Ureter (tissue), 1 donor: ENCODE measurements at places on chromosomes 7 and 10.

DNA sequence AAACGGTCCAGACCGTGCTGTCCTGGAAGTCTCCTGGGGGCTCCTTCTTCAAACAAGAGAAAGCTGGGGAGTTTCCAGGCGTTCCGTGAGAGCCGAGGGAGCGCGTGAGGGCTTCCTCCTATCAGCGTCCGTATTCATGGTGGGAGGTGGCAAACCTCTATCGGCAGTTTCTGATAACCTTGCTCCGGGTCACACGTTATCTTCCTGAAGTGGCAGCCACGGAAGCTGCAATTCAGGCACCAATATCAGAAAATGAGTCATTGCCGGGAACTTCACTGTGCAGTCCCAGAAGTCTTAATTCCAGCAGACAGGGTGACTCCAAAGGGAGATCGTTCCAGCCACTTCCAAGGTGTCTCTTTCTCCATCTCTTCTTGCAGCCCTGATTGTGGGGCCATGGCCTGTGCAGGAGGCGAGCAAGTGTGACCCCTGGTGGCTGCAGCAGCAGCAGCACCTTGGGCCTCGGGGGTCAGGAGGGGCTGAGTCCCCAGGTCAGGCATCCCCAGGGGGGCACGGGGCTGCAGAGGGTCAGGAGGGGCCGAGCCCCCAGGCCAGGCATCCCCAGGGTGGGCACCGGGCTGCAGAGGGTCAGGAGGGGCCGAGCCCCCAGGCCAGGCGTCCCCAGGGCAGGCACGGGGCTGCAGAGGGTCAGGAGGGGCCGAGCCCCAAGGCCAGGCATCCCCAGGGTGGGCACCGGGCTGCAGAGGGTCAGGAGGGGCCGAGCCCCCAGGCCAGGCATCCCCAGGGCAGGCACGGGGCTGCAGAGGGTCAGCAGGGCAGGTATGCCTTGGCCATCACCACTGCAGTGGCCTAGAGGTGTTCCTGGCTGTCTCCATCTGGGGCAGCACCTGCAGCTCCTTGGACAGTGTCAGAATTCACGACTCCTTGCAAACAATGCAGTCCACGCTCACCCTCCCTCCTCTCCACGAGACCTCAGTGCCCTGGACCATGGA is 538.7 kb downstream of the DNAJB6 start:
- DNase-seq, result no peak

DNA sequence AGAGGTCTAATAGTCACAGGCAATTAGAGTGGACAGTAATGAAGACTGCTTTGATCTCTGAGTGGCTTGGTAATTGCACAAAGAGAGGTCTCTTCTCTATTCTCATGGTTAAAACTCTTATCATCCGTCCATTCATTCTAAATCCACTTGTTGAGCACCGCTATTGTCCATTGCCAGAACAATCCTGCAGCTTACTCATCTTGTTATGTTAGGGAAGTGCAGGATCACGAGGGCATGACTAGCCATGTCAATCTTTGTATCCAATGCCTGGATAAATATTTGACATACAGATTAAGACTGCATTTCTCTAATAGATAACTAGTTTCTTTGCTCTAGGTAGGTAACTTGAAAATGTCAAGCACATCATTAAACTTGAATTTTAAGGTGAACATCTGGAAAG is 14.9 kb downstream of the SFTPD start:
- no peak for DNase-seq

- DNase-seq, result no peak
These were observed 72.0 kb downstream of the SRPK2 start for GRCh38 chr7:105316578-105317344.

- DNase-seq, result no peak
These were observed 254.9 kb upstream of the SHH start for GRCh38 chr7:156067156-156067555.
